Fibroblast of gingiva (primary cell): ENCODE measurements at places on chromosomes 13 and 19.

GRCh38 chr13:114226699-114227323 is 7.9 kb upstream of the CDC16 start:
- DNase-seq, result peak; percentile 70

DNA sequence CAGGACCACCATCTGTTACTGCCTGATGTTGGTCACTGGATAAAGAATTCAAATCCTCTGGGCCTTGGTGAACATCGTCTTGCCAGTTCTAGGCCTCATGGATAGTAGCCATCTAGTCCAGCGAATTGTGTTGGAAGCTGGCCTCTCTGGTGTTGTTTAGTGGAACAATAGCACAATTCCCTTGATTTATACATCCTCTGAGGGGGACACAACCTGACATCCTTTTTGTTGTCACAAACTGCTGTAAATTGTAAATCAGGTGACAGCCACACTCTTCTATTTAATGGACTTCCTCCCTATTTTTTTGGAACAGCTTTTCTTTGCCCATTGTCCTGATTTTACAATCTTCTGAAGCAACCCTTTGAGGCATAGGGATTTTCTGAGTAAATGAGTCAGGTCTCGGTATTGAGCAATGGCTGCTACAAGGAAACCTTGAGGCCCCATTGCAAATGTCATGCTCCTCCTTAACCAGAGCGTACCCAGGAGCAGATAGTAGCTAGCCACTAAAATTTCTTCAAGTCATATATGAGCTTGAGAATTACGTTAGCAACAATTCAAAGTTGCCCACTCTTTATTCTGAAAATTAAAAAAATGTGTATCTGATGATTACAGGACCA is 263.3 kb downstream of the COG6 start:
- DNase-seq, result no peak

GRCh38 chr13:71169180-71169579 is 697.8 kb downstream of the DACH1 start:
- no peak for DNase-seq

DNA sequence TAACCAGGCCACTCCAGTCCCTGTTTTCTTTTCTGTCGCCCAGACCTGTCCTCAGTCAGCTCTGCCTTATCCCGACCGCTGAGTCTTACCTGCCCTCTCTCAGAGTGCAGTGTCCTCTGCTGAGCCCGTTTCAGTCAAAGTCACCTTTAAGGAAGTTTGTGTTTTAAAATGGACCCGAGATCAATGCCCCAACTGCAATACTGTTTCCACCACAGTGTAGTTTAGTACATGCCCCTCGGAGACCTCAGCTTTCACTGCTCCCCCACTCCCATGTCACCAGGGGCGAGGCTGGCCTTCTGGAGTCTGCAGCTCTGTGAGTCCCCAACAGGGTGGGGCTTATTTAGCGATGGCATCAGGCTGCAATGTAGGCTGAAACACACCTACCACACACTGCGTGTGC is 248.4 kb upstream of the TSHZ3 start:
- DNase-seq, result no peak

GRCh38 chr13:109163037-109163379 is 533.6 kb downstream of the MYO16 start:
- DNase-seq, result no peak

DNA sequence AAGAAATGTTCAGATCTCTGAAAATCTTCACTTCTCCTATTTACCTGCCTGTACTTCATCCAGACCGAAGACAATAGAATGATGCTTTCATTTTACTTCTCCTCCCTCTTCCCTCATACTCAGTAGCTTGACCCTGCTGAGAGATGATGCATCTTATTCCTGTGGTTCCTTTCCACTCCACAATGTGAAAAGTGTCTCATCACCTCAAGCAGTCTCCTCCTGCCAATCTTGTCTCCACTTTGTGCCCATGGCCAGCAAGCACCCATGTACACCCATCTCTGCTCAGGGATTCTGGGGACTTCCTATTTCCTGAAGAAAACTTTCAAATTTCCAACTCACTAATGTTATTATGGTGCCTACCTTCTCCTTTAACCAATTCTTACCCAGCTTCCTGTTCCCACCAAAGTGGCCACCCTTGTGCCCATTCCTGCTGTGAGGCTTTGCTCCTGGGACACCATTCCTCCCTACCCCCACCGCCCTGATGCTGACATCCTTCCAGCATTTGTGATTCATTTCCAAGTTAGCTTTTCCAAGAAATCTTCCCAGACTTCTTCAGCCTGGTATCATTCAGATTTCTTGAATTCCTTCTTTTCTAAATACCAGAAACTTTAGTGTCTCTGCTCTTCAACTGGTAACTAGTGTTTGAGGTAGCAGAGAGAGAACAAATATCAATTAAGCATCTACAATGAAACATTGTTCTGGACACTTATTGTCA is 212.5 kb downstream of the POSTN start:
- DNase-seq, result no peak

GRCh38 chr19:38975214-38975860 is at the start of gene FBXO17:
Gene FBXO17 (minus strand): TSS chr19:38975742. CDS start chr19:38950319, 25,423 bp downstream.
- DNase-seq, result peak; percentile 54

GRCh38 chr19:38850436-38850975 is 720 bp upstream of the HNRNPL start:
- DNase-seq, result no peak

- no peak for DNase-seq
These were observed 366.9 kb downstream of the KLF12 start for GRCh38 chr13:73767191-73767741.

DNA sequence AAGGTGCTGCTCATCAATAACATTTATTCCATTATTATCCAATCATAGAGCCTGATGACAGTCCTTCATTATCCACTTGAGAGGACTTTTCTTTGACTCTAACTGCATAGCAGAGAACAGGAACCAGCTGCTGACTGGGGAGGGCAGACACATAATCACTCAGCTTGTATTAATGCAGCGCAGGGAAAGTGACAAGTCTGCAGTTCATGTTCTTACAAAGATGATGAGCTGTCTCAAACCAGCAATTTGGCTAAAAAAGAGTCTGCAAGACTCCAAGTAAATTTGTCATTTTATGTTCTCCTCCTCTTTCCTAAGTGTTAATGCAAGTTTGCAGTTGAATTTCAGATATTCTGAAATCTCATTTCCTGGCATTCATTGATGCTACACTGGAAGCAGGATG is 40.0 kb upstream of the CBY2 start:
- DNase-seq, result no peak

DNA sequence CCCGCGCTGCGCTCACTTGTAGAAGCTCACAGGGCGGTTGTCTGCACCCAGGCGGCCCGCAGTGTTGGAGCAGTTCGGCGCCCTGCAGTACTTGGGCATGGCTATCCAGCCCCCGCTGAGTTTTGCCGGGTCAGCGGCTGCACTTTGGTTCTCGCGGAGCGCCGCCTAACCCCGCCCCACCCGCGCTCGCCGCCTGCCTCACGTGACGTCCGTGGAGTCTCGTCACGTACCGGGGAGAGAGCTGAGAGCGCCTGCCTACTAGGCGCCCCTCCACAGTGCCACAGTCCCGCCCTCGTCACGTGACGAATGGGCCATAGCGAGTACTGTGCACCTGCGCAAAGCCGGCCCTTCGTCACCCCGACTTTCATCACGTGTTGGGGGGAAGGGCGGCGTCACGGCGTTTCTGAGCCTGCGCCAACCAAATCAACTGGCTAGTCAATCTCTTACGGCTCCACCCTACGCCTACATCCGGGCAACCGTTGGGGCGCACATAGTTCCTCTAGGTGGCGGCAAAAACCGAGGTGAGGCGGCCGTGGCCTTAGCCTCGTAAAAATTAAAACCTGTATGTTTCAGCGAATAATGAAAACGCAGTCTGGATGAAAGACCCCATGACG is at the start of gene THAP8:
TSS of gene THAP8 (minus strand) at position 167 of the 614 bp plus-strand sequence. CDS start at position 99, 68 bp downstream.
- DNase-seq, result peak; percentile 99

DNA sequence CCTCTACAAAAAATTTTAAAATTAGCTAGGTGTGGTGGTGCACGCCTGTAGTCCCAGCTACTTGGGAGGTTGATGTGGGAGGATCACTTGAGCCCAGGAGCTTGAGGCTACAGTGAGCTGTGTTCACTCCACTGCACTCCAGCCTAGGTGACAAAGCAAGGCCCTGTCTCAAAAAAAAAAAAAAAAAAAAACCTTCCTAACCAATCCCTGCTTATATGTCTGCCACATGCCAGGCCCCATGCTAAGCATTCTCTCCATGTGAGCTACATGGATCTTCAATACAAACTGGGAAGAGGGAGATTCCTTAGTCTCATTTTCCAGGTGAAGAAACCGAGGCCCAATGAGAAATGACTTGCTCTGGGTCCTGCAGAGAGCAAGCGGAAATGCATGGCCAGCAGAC is 2.3 kb upstream of the OVOL3 start:
- no peak for DNase-seq

- peak; percentile 84 for DNase-seq
These were observed 11.0 kb upstream of the CA11 start for GRCh38 chr19:48656840-48657474.

DNA sequence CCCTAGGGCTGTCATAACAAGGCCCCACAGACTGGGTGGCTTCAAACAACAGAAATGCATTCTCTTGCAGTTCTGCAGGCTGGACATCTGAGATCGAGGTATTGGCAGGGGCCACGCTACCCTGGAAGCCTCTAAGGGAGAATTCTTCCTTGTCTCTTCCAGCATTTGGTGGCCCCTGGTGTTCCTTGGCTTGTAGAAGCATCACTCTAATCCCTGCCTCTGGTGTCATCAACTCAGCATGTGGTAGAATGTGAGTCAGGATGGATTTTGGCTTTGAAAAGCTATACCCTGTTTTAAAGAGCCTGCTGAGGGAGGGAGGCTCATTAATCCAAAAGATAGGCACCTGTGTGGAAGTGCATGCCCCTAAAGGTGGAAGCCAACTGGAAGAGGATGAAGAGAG is 7.9 kb upstream of the GGACT start:
- DNase-seq, result no peak

DNA sequence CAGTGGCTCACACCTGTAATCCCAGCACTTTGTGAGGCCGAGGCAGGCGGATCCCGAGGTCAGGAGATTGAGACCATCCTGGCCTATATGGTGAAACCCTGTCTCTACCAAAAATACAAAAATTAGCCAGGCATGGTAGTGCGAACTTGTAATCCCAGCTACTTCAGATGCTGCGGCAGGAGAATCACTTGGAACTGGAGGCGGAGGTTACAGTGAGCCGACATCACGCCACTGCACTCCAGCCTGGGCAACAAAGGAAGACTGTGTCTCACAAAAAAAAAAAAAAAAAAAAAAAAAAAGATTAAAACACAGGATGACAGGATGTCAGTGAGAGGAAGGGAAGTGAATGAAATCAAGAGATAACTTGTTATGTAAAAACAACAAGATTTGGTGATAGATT is 1158.5 kb downstream of the PCDH9 start:
- no peak for DNase-seq

GRCh38 chr13:111946214-111946613 is 120.7 kb upstream of the SOX1 start:
- DNase-seq, result no peak

GRCh38 chr13:95360052-95360451 is 58.8 kb upstream of the ABCC4 start:
- DNase-seq, result no peak

GRCh38 chr19:57031106-57031505 is 88.7 kb upstream of the USP29 start:
- no peak for DNase-seq

GRCh38 chr19:7909471-7910067 is 5.1 kb upstream of the TGFBR3L start:
- DNase-seq, result no peak

- DNase-seq, result peak; percentile 44
These were observed 1.4 kb downstream of the EVI5L start for GRCh38 chr19:7831452-7831851.

DNA sequence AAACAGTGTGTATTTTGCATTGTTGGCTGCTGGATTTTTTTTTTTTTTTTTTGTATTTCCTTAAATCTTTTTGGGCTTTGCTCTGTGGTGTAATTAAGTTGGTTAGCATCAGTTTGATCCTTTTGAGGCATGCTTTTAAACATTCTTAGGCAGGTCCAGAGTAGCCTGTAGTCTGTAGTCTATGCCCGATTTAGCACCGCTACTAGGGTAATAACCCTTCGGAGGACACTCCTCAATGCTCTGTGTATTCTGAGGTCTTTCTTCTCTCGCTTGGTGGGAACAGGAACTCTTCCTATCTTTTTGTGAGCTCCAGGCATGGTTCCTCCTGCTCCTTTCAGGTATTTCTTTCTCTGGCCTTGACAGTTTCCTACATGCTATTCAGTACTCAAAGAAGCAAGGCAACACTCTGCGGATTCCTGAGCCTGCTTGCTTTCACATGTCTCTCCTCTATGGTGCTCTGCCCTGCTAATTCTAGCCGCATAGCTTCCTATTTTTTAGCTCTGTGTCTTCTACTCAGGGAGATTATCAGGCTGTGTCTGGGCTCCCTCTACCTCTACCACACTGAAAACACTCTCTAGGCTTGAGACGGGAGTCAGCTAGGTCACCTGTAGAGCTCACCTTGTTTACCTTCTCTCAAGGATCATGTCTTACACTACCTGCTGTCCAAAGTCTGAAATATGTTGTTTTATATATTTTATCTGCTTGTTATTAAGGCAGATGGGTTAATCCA is 195.1 kb downstream of the NDFIP2 start:
- no peak for DNase-seq

DNA sequence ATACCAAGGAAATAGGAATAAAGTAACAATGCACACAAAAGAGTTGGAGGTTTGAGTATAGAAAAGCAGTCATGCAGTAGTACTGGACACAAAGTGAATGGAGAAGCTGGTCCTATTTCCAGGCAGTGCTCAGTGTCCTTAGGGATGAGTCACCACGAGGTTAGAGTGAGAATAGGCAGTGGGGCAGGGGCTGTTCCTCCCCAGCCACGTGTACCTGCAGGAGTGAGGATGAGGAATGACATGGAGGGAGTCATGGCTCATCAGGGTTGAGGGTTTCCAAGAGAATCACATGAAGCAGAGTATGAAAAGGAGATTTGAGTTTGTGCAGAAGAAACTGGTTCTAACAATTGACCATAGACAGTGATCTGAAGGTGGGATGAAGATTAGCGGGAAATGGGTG is 74.8 kb upstream of the ZNF835 start:
- DNase-seq, result no peak

DNA sequence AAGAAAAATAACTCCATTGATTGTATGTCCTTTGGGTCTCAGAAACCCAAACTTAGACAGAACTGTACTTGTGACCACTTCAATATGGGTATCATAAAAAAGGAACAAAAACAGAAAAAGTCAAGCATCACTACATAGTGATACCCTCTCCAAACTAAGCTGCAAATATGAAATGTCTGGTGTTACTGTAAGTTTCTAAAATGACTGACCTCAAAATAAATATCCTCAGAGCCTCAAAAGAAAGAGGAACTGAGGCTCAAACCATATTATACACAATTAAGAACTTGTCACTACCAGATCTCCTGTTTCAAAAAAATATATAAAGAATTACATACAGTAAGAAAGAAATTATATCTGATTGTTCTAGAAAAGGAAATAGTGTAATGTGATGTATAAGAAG is 787.9 kb upstream of the KLHL1 start:
- no peak for DNase-seq

DNA sequence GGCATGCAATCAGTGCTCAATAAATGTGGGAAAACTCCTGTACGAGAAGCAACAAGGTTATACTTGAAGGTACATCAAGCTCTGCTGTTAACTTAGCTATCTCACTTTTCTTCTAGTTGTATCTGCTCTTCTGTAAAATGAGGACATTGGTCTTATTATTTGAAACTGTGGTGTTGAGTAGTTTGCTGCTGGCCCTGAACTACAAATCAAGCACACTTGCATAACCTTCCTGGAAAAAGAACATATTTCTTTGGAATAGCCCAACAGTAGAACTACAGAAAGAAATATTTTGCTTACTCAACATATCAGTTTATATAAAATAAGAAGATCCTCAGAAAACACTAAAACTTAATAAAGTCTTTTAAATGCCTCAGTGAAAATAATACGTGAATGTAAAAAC is 203.0 kb downstream of the KCTD12 start:
- peak; percentile 44 for DNase-seq

GRCh38 chr19:9406798-9407352 is 28.5 kb downstream of the ZNF266 start:
- DNase-seq, result peak; percentile 88
